ENCODE measurements at places on chromosomes 5 and 9.

GRCh38 chr9:78606001-78606379 is 309.1 kb downstream of the PSAT1 start:
- no peak for DNase-seq

DNA sequence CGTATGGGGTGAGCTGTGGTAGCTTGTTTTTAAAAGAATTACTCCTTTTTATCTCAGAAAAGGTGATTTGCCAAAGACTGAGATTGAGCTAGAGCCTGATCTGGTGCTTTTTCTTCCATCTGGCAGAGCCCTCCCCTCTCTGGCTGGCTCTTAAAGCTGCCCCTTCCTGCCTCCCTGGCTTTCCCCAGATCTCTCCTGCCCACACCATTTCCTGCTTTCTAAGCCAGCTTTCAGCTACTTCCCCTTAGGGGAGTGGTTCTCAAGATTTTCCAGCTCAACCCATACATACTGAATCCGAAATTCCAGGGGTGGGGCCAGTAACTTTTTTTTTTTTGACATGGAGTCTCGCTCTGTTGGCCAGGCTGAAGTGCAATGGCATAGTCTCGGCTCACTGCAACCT is 4.8 kb upstream of the ACOT12 start:
- DNase-seq, result no peak

- no peak for DNase-seq
Measured at GRCh38 chr9:653421-653820, 188.1 kb upstream of the DMRT1 start.

DNA sequence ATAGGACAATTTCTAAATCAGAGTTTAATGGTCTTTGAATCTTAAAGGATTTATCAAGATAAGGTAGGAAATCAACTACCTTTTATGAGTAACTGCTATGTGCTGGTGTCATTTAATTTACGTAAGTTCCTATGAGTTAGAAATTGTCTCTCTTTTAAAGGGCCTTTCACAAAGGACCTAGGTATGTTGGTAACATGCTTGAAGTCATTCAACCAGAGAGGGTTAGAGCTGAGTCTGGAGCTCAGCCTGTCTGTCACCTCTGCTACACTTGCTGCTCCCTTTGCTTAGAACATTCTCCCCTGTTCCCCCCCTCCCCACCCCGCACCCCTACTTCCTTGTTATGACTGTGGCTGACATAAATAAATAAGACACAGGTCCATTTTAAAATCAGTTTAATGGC is 190.3 kb upstream of the SEMA6A start:
- DNase-seq, result no peak

DNA sequence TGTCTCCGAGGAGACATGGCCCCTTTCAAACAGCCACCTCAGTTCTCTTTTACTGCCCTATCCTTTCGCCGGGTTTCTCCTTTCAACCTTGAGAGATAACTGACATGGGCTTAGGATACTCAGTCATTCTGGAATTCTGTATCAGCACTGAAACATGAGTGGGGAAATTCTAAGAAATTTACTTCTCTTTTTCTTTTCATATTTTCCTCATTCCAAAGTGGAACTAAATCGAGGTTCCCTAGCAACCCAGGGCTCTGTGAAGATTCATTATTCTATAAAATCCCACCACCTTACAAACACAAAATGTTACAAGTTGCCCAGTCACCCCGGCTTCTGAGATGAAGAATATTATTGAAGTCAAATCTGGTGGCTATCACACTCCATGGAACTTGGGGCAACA is 319.2 kb downstream of the ENC1 start:
- DNase-seq, result no peak

DNA sequence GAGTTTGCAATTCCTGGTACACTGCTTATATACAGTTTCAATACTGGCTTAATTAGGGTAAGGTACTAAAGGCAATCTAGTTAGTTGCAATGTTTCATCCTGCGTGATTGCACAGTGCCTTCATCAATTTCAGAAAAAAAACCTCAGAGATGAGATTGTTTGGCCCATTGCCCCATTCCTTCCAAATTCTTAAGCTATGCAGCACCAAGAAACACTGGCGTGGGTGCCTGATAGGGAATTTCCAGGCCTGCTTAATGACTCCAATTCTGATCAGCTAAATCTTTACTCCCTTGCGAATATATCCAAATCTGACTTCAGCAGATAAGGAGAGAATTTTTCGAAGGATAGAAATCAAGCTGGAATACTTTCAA is 35.9 kb upstream of the GAS1 start:
- DNase-seq, result no peak

- no peak for DNase-seq
Measured at GRCh38 chr9:69546265-69546664, 125.9 kb downstream of the APBA1 start.

DNA sequence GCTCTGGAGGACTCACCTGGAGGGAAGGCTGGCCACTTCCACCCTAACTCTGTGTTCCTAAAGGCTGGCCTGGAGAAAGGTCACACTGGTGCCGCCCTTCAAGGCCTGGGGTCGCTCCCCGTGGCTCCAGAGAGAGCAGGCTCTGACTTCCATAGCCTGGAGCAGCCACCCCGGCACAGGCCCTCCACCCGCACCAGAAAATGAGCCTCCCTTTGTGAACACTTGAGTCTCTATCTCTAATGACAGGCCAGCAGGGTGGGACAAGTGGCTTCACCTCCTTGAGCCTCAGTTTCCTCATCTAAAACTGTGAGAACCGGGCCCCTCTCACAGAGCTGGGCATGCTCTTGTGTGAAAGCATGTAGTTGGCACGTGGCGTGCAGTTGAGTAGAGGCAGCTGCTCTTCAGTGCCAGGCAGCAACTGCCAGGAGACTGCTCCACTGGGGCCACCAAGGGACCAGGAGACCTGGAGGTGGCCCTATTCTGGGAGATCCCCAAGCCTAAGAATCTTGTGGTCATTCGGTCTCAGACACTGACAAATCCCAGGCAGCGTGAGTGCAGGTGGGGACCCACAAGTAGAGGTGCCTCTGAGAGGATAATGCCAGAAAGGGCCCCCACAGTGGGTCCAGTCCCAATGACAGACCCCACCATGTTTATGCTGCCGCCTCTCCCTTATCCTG is 56.7 kb upstream of the GARNL3 start:
- DNase-seq, result no peak

DNA sequence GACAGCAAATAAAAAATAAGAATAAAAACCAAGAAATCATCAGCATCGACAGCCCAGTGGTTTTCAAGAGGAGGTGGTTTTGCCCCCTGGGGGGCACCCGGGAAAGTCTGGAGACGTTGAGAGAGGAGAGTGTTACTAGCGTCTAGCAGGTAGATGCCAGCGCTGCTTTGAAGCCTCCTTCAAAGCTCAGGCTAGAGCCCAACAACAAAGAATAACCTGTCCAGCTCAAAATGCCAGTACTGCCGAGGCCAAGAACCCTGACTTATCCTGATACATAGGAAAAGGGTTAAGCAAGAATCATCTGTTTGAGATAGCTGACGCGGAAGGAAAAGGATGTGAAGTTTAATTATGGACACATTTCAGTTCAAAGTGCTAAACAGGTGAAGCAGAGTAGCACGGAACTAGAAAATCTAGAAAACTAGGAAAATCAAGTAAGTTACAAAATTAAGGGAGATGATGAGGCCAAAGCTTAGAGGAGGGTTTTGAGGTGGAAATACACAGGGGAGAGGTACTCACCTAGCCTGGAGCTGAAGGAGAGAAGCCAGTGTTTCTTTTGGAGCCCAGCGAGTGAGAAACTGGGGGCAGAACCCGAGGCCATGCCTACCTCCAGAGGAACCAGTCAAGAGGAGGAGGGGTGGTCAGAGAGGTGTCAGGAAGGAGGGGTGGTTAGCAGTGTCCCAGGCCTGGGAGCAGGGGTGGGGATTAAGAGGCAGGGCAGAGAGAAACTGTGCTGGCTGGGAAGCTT is 121.0 kb upstream of the RETREG1 start:
- DNase-seq, result no peak

GRCh38 chr5:124755565-124755964 is 9.1 kb upstream of the ZNF608 start:
- DNase-seq, result no peak

DNA sequence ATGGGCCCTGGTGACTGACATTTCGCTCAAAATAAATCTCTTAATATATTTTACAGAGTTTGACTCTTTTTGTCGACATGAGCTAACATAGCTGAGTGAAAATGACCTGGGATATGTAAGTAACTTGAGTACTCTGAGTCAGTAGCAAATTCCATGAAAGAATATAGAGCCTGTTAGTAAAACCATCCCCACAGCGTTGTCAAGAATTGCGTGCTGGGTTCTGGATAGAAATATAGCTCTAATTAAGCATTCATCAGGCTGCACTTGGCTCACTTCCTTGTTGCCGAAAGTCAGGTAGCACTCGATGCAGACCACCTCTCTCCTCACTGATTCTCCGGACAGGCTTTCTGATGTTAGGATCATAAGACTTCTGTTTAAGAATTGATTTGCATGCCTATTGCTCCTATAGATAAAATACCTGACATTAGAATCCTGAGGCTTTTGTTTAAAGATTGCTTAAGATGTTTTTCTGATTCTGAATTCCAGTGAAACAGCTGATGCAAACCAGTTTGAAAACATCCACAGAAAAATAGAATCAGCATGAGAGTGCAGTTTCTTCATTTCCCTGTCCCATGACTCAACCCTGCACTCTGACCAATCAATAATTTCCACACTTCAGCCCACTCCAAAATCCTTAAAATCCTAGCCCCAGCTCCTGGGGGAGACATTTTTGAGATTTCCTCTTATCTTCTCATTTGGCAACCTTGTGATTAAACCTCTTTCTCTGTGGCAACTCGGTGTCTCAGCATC is 310.6 kb downstream of the DIRAS2 start:
- no peak for DNase-seq

DNA sequence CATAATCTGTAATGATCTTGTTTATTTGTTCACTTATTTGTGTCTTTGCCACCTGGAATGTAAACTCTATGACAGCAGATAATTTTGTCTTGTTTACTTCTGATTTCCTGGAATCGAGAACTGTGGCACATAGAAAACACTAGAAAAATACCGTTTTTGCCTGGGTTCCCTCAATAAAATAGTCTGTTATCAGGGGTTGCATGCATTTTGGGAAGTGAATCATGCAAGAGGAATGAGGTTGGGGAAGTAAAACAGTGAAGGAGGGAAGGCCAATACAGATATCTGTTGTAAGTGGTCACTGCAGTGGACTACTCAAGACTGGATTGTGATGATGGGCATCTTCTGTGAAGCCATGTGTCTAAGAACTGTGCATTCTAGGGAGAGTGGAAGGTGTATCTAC is 45.2 kb upstream of the IL6ST start:
- no peak for DNase-seq

DNA sequence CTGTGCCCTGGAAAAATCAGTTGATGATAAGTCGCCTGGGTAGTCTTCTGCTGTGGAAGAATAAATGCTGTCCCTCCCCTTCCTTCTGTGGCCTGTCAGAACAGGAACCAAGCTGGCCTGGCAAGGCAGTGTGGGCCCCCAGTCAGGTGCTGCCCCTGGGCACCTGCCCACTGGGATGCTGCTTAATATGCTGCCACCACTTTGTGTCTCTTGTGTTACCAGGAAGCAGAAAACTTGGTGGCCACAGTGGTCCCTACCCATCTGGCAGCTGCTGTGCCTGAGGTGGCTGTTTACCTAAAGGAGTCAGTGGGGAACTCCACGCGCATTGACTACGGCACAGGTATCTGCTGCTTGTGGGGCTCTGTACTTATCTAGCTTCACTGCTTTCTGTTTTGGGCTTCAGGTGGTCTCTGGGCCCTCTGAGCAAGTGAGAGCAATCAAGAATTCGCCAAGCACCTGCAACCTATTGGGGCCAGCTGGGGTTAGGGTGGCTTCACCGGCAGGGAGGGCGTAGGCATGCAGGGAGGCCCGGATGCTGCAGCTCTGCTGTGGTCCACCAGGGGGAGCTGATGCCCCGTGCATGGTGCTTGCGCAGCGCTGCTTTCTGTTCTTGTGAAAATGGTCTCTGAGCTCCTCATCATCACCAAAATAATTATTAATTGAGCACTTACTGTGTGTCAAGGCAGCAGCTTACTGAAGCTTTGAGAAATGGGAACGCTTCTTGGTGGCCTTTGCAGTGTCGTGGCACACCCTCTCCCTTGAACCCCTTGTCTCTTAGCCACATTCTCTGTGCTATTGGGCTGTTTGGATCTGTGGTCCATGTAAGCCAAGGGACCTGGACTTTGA is 20.3 kb downstream of the PTPA start:
- DNase-seq, result peak; percentile 81

- no peak for DNase-seq
Measured at GRCh38 chr9:18985996-18986395, 47.0 kb downstream of the SAXO1 start.

- DNase-seq, result no peak
Measured at GRCh38 chr5:6601271-6601670, 31.6 kb downstream of the NSUN2 start.

- DNase-seq, result no peak
Measured at GRCh38 chr9:13718539-13718938, 439.0 kb upstream of the MPDZ start.

GRCh38 chr9:121048618-121049017 is 1.5 kb downstream of the C5 start:
- DNase-seq, result no peak

DNA sequence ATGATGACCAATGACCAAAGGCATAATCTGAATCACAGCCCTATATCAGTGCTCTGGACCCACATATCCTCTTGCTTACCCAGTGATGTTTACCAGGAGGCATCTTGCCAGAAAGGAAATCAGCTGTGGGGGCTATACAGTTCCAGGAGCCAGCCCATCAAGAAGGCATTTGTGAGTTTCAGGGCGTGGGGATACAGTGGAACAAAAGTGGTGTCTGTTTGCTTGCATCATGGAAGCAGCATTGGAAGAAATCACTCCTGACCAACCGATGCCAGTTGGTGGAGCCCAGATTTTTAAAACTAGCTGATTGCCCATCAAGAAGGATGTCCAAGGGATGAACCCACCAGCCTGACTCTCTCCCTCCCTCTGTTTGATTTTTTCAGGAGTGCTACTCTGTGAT is 106.5 kb upstream of the EGFLAM start:
- no peak for DNase-seq

DNA sequence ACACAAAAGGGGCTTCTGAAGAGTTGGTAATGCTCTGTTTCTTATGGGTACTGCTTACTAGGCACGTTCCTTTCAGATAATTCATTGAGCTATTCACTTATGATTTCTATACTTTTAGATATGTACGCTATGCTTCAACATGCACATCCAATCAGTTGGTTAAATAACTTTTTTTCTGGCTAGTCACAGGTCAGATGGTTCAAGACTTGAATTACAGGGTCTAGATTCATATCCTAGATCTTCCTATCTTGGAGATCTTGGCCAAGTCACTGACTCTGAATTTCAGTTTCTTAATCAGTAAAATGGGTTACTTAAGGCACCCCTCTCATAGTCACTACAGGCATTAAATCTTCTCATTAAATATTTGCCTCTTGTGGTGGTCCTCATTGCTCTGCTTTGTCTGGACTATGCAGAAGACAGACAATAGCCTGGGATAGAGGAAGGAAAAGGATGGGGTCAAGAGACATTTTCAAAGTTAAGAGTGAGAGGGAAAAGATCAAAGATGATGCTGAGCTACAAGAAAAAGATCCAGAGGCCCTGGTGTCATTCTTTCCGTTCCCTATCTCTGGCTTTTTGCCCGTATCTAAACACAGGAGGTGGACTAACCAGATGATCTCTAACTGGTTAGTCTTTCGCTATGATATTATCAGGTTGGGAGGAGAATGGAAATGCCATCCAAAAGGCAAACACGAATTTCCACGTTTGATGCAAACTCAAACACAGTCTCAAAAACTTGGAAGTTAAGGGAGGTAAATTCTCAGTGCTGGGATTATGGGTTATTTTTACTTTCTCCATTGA is 1.8 kb upstream of the CCDC180 start:
- DNase-seq, result no peak

Data from stimulated activated CD4-positive, alpha-beta T cell treated with anti-CD3 and anti-CD28 coated beads, Interleukin-12 subunit alpha, Interleukin-12 subunit beta, amount 100 ng/mL, for 4 hours (primary cell).